Mesenchymal stem cell (in vitro differentiated cells and primary cell): ENCODE measurements at places on chromosomes 2 and 18.

GRCh38 chr2:225173909-225174308 is 131.6 kb upstream of the DOCK10 start:
- DNase-seq: no peak

DNA sequence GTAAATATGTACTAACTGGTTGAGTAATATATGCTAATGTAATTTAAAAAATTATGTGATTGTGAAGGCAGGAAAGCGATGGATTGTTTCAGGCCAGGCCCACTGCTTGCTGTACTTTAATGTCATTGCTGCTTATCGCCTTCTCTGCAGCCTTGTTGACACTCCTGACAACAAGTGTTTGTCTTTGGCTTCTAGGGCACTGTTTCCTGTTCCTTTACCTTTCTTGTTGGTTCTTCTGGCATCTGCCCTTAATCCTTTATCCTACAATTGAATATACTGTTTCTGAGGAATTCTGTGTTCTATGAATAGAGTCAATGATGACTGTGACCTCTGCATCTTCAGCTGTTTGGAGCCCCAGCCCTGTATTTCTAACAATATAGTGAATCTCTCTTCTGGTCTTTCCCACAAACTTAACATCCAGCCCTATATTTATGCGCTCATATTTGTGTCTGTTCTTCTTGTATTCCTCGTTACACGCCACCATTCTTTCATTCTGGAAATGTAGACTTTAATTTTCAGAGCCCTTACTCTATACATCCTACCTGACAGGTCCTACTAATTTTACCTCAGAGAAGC is 17.6 kb downstream of the ACSL3 start:
- no peak for DNase-seq

- no peak for DNase-seq
These were observed 10.8 kb downstream of the AGFG1 start for GRCh38 chr2:227482638-227483340.

DNA sequence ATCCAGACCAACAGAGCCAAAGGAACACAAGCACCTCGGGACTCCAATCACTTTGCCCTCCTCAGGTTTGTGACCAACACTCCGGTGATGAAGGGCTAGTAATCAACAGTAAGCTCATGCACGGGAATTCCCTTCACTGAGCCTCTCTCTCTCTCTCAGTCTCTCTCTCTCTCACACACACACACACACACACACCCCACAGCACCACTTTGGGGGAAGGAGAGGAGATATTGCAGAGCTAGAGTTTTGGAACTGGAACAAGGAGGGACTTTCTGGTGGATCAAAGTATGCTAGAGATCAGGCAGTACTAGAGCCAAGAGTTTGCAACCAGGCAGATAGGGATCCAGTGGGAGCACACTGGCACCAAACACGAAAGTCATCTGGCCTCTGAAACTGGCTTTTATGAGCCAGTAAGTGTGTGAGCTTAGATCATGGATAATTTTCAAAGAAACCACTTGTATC is 98.7 kb downstream of the ANKRD44 start:
- no peak for DNase-seq

- DNase-seq: peak; percentile 62
These were observed 23.5 kb upstream of the C18orf32 start for GRCh38 chr18:49510393-49511115.
